ENCODE measurements at places on chromosomes 7 and 10.

GRCh38 chr7:83956104-83956503 lies 238.5 kb downstream of the SEMA3A start:
- DNase-seq, result no peak

GRCh38 chr7:16338065-16338464 lies 83.3 kb downstream of the CRPPA start:
- DNase-seq, result no peak

GRCh38 chr7:141577043-141577839 lies 26.0 kb downstream of the AGK start:
- DNase-seq, result no peak

GRCh38 chr10:6494936-6495592 lies 85.0 kb downstream of the PRKCQ start:
- no peak for DNase-seq

GRCh38 chr10:36759141-36759805 lies 366.1 kb upstream of the ANKRD30A start:
- DNase-seq, result no peak

DNA sequence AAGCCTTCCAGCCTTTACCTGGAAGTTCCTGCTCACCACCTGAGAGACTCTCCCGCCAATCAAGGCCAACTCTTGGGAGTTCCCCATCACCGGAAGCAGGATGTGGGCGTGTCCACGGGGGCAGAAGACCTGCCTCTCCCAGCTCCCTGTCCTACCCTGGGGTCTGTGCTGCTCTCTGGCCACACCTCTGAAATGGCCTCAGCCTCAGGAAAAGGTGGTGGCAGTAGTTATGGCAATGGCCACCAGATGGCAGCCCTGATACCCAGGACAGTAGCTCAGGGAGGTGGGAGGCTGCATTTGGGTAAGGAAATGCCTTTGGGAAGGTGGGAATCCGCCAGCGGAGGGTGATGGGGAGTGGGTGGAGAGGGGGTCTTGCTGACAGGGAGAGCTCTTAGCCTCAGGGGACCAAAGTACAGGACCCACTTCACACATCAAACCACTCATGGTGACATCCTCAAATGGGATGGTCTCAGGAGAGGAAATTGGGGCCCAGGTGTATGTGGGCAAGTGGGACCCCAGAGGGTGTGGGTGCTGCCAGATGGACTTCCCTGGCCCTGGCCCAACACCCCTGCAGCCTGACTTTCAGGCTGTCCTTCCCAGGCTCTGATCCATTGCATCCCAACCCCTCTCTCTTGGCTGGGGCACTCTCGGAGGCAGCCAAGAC lies 33.9 kb downstream of the KAZALD1 start:
- no peak for DNase-seq

DNA sequence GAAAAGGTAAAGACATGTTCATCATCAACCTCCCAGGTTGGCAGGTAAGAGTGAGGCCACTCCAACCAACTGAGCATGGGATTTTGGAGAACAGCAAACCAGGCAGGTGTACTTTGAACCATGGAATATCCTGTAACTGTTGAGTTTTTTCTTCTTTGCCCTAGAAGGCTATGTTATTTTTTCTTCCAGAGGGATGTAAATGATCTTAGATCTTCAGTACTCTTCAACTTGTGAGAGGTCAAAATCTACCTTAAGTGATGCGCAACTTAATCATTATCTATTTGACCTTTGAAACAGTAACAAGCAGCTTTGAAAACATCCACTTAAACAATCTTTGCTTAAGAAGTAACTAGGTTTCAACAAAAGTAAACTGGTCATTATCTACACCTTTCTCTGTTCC lies at the start of gene CUBN:
Gene CUBN, minus strand, starts transcription at position 71 of the 400 bp plus-strand sequence. Its CDS starts 46 bp downstream, at position 25.
- no peak for DNase-seq

- DNase-seq, result no peak
These were observed 240.4 kb upstream of the CELF2 start for GRCh38 chr10:10777279-10777678.

GRCh38 chr10:114661212-114661880 lies 3.3 kb upstream of the ABLIM1 start:
- DNase-seq, result no peak

GRCh38 chr10:129131457-129132132 lies 335.4 kb upstream of the MGMT start:
- DNase-seq, result no peak

GRCh38 chr7:128164061-128164954 lies 76.8 kb upstream of the LEP start:
- DNase-seq, result no peak

GRCh38 chr10:110682348-110682747 lies 38.2 kb downstream of the RBM20 start:
- no peak for DNase-seq

DNA sequence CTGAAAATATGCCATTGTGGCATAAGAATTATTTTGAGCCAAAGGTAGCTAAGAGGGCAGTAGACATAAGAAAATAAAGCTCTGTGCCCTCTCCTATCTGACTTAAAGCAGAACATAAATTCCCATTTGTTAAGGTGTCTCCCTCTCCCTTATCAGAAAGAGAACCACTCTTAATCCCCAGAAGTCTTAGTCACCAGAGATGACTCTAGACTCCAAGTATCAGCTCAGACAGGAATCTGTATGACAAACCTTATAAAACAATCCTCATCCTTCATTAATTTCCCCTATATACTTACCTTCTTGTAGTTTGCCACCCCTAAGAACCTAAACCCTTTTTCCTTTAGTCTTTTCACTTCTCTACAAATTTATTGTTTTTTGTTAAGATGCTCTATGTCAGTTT lies 21.8 kb upstream of the PIP4K2A start:
- DNase-seq, result no peak

DNA sequence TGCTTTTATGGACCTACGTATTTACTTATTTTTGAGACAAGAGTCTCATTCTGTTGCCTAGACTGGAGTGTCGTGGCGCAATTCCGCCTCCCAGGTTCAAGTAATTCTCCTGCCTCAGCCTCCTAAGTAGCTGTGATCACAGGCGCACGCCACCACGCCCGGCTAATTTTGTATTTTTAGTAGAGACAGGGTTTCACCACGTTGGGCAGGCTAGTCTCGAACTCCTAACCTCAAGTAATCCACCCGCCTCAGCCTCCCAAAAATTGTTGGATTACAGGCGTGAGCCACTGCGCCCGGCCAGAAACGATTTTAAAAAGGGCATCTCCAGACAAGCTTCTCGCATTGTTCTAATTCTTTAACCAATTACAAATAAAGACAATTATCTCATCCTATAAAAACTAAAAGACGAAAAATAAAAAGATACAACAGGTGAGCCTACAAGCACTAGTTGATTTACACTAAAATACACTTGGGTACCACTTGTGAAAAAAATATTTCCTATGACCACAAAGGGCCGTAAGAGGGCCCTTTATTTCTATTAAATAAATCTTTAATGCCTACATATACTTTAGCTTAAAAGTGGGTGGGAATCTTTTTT lies 2.4 kb downstream of the TRA2A start:
- DNase-seq, result no peak

GRCh38 chr7:75966190-75966961 lies 28.0 kb downstream of the TMEM120A start:
- no peak for DNase-seq

Measured in left renal cortex interstitium (tissue), 4 donors.